ENCODE measurements at places on chromosomes 2 and 18.

- no peak for DNase-seq
Observed at GRCh38 chr2:235066895-235067294, 115.1 kb downstream of the SH3BP4 start.

GRCh38 chr18:12449051-12449785, 41.5 kb downstream of the PRELID3A start:
- no peak for DNase-seq

DNA sequence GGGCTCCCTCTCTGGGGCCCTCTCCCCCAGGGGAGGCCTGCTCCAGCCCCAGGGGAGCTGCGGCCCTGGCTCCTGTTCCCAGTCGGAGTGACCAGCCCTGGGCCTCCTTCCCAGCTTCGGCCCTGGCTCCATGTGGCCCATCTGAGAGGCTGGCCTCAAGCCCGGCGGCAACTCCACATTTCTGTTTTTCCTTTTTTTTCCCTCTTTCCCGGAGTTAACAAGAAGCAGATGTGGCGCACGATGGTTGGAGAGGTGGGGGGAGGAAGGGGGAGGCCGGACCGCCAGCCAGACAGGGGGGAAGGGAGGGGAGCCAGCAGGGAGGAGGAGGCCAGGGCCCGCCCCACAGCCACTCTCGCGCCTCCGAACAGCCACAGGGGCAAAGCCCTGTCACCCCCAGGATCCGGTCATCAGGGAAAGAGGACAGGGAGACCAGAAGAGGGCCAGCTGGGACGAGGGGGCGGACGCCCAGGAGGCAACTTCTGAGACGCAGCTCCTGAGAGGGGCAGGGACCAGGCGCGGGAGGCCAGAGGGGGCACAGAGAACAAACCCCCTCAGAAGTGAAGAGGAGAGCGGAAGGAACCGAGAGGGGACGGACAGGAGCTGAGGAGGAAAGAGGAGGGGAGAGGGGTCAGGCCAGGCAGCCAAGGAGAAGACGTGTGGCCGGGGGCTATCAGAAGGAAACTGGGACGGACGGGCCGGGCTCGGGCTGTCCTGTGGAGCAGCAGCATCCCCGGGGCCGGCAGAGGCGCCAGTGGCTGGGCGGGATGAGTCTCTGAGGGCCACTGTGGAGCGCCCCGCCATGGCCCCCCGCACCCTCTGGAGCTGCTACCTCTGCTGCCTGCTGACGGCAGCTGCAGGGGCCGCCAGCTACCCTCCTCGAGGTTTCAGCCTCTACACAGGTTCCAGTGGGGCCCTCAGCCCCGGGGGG, at the start of gene EMILIN1:
Gene EMILIN1, plus strand, starts transcription at position 349 of the 928 bp plus-strand sequence. Its CDS starts 451 bp downstream, at position 800.
- no peak for DNase-seq

GRCh38 chr2:1227274-1227900, 185.9 kb upstream of the TPO start:
- DNase-seq: no peak

- no peak for DNase-seq
Observed at GRCh38 chr18:13451213-13451540, 232.6 kb downstream of the LDLRAD4 start.

DNA sequence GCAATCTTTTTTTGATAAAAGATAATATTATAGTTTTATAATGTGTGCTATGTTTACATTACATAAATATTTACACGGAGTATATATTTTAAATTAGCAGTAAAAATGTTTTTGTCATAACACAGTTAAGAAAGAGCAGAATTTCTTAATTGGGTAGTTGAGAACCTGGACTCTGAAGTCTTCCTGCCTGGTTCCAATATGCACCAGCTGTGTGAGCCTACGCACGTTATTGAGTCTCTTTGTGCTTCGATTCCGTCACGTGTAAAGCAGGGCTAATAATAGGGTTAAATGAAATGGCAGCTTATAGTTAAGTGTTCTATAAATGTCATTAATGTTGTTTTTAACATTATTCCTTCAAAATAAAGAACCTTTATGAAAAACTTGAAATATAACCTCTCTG, 1.2 kb upstream of the CCDC88A start:
- no peak for DNase-seq

DNA sequence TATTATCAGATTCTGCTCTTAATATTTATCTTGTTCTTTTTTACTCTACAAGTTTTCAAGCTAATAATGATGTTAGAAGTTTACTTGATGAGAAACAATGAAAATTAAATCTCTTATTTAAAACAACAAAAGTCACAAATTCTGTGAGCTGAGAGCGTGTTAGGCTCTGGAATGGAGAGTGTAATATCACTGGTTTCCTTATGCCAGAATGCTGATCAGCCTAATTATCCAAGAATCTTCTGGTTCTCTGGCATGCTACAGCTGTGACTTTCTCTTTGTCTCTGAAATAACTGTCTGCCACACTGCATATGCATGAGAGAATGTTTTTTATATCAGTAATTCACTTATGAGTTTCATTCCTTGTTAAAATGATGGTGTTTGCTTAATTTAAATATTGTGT, 236.7 kb downstream of the PARD3B start:
- DNase-seq: no peak

DNA sequence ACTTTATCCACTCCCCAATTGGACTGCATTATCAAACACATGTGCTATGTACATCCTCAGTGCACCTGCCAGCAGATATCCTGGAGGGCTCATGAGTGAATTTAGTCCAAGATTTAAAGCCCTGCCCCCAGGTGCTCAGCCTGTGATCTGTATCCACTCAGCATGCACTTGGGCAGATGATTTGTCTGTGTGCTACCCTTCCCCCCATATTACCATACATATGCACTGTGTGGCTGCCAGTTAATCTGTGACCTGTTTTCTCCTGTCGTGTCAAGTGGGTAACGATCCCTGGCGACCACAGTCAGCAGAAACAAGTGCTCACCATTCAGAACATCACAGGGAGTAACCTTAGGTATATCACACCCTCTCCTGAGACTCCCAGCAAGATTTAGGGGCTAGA, 10.2 kb downstream of the NAGK start:
- DNase-seq: no peak

DNA sequence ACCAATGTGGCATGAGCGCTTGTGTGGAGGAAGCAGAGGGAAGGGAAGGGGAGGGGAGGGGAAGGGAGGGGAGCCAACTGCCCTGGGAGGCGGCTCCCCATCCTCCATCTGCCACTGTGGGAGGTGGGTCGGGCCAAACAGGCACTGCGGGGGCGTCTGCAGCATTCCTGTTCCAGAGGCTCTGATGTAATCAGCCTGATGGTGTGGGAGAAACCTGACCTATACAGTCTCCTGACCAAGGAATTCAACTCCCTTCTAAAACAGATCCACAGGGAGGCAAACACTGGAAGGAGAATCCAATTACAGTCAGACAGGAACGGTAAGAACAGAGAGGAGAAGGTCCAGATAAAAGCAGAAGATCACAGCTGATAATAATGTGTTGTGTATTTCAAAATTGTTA, 88.8 kb downstream of the CD8B2 start:
- DNase-seq: no peak

- no peak for DNase-seq
Observed at GRCh38 chr18:58922995-58923394, 58.3 kb downstream of the ZNF532 start.

All from activated naive CD4-positive, alpha-beta T cell treated with anti-CD3 and anti-CD28 coated beads, Interleukin-2, amount 10 ng/mL, durations not matched to agents 7 days and 5 days (primary cell).